Right hindlimb (tissue), 1 donor: ENCODE measurements at places on chromosomes 5 and 9.

DNA sequence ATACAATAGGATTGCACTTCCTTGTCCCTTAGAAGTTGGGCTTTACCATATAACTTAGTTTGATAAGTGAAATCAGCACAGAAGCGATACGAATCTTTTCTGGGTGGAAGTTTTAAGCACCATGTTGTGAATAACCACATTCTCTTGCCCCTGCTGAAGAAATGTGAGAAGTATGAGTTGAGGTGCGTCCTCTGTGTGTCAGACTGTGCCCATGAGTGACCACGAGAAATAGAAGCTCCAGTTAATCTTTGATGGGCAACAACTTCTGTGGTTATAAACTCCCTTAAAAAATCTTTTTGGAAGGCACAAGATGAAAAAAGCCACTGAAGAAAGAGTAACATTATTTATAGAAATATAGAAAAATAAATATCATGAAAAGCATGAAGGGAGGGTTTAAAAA is 668.2 kb downstream of the DTWD2 start:
- no peak for DNase-seq

GRCh38 chr9:129177443-129177790 is 644 bp downstream of the IER5L start:
- peak; percentile 51 for DNase-seq

GRCh38 chr5:150034662-150035061 is 34.1 kb downstream of the HMGXB3 start:
- DNase-seq, result peak; percentile 57

GRCh38 chr5:72767289-72768010 is 49.0 kb upstream of the TNPO1 start:
- no peak for DNase-seq

- DNase-seq, result no peak
Measured at GRCh38 chr9:134341929-134342745, 15.9 kb downstream of the RXRA start.

DNA sequence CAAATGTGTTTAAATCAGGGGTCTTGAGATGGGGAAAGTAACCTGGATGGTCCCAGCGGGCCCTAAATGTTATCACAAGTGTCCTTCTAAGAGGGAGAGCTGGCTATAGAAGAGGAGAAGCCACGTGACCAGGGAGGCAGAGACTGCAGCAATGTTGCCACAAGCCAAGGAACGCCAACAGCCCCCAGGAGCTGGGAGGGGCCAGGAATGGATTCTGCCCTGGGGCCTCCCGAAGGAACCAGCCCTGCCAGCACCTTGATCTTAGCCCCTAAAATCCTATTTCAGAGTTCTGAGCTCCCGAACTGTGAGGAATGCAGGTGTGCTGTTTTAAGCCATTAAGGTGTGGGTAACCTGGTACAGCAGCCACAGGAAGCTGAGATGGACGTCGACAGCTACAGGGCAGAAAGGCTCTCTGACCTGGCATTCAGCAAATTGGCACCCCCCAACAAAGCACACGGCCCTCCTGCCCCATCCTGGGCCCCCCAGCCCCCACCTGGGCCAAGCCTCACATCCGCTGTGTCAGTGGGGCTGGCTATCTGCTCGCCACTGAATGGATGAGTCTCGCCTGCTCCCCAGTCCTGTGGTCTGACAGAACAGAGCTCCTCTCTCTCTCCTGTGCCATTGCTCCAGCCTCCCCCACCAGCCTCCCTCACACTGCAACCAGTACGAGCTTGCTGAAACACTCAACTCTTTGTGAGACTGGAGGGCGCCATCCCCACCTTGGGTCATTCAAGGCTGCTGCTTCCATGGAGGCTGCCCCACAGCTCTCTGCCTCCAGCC is 78.8 kb downstream of the ADAMTS2 start:
- no peak for DNase-seq
